ENCODE measurements at places on chromosomes 13 and 19. TPM values are rescaled to one million over a fixed set of nuclear protein-coding genes. Genes with fewer than 3 reads are reported as not detected.

CYP4F12 gene
- total RNA-seq: 4.4 TPM

ACER1 gene
- not detected for total RNA-seq

DMKN gene
- 150 TPM for total RNA-seq

ZNF121 gene
- 40.3 TPM for total RNA-seq

FCGBP gene
- 51.7 TPM for total RNA-seq

PEAK3 gene
- 2.1 TPM for total RNA-seq

APOC4 gene
- total RNA-seq: not detected

GRCh38 chr13:44340508-44340907 lies 33.1 kb upstream of the SERP2 start:
- DNase-seq: no peak
- no peaks in the 10 kb centered on the region for H3K36me3 ChIP-seq

GRCh38 chr13:47168066-47168465 lies 271.2 kb upstream of the HTR2A start:
- DNase-seq: no peak
- no peak overlapping the region for H3K27ac ChIP-seq
- no peaks in the 10 kb centered on the region for H3K4me1 ChIP-seq
- no peaks in the 10 kb centered on the region for H3K36me3 ChIP-seq
- no peak overlapping the region for H3K4me3 ChIP-seq

DNA sequence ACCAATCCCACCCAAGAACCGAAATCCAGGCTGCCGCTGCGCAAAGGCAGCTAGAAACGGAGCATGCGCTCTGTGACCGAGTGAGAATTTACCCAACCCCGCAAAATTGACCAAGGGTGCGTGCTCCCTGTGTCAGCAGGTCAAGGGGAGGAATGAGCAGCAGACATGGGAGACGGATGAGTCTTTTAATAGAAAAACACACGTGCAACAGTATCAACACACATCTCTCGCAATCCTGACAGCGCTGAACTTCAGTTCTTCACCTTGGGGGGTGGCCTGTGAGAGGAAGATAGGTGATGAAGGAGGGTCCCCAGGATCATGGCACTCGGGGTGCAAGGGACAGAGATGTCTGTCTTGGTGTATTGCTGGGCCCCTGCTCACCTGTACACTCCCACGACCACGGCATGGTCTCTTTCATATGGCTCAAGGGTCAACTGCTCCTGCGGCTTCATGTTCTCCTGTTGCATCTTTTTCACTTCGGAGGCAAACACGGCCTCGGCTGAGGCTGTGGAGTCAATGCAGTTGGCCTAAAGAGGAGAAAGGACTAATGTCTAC lies 402 bp upstream of the DYRK1B start:
- H3K36me3 ChIP-seq: peaks cover 49% of the 10 kb centered on the region
- no peaks in the 10 kb centered on the region for H3K27me3 ChIP-seq
- peak; percentile 51 for DNase-seq
- H3K4me1 ChIP-seq: peaks cover 13% of the 10 kb centered on the region
- peak overlapping the region; percentile 62 for H3K4me3 ChIP-seq

DNA sequence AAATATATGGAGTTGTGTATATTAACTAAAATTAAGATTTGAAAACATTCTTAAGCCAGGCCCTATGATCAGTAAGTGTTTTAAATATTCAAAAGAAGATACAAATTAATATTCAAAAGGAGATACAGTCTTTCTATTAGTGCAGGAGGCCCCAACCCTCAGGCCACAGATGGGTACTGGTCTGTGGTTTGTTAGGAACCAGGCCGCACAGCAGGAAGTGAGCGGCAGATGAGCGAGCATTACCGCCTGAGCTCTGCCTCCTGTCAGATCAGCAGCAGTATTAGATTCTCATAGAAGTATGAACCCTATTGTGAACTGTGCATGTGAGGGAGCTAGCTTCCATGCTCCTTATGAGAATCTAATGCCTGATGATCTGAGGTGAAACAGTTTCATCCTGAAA lies 232.9 kb downstream of the FOXO1 start:
- no peak for DNase-seq
- no peak overlapping the region for H3K27ac ChIP-seq
- H3K36me3 ChIP-seq: no peaks in the 10 kb centered on the region
- H3K4me1 ChIP-seq: peaks cover 3% of the 10 kb centered on the region
- no peak overlapping the region for H3K4me3 ChIP-seq
- no peaks in the 10 kb centered on the region for H3K27me3 ChIP-seq

DNA sequence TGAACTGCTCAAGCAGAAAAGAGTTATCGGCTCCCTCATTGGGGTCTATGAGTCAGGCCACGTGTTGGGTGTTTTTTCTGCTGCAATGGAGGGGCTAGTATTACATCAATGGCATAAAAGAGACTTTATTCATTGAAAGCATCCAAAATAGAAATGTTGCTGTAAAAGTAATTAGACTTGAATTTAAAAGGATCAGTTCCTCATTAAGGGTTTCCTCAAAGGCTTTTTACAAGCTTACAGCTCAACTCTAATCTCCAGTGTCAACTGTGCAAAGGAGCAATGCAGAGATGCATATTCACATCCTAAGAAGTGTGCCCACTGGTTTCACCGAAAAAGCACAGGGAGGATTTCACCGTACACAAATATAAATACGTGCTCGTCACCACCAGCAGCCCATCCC lies 300.3 kb downstream of the FOXO1 start:
- no peaks in the 10 kb centered on the region for H3K36me3 ChIP-seq
- DNase-seq: no peak
- H3K27me3 ChIP-seq: no peaks in the 10 kb centered on the region
- no peak overlapping the region for H3K4me3 ChIP-seq

DNA sequence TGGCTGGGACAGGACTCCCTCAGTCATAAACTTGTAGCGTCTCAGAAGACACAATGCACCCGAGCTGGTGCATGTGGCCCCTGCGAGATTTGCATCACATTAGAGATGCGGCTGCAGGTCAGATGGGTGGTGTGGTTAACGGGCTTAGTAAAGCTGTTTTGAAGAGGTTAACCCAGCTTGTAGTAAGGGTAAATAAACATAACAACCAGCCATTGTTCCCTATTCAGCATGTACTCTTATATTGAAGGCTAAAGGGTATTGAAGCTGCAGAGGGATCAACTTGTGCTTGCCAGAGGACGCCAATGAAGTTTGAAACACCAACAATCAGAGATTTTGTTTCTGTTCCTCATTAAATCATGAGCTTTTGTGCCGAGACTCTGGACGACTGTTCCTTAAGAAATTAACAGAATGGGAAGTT lies 79.4 kb downstream of the ZIC5 start:
- no peak for DNase-seq
- H3K27me3 ChIP-seq: peaks cover 20% of the 10 kb centered on the region
- no peak overlapping the region for H3K4me3 ChIP-seq
- H3K36me3 ChIP-seq: no peaks in the 10 kb centered on the region
- no peak overlapping the region for H3K27ac ChIP-seq

DNA sequence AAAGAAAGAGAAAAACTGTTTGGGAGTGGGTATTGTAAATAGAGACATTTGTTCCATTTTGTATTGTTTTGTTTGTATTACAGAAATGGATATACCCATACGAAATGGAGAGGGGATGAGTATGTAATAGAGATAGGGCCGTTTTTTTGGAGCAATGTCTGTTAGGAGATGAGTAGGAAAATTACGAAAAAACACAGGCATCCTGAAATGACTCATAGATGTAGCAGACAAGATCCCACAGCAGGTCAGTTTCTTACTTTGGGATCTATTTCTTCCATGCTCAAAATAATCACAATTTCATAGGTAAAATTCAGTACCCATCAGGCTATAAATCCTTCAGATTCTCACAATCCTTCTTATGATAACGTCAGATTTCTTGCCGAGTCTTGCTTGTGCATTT lies 779.4 kb upstream of the SLITRK1 start:
- DNase-seq: no peak
- no peaks in the 10 kb centered on the region for H3K36me3 ChIP-seq
- H3K27me3 ChIP-seq: no peaks in the 10 kb centered on the region
- no peak overlapping the region for H3K4me3 ChIP-seq
- H3K4me1 ChIP-seq: no peaks in the 10 kb centered on the region
- no peak overlapping the region for H3K27ac ChIP-seq

GRCh38 chr19:54506079-54506478 lies 3.4 kb downstream of the LAIR2 start:
- no peaks in the 10 kb centered on the region for H3K36me3 ChIP-seq
- no peaks in the 10 kb centered on the region for H3K4me1 ChIP-seq
- no peak overlapping the region for H3K4me3 ChIP-seq

DNA sequence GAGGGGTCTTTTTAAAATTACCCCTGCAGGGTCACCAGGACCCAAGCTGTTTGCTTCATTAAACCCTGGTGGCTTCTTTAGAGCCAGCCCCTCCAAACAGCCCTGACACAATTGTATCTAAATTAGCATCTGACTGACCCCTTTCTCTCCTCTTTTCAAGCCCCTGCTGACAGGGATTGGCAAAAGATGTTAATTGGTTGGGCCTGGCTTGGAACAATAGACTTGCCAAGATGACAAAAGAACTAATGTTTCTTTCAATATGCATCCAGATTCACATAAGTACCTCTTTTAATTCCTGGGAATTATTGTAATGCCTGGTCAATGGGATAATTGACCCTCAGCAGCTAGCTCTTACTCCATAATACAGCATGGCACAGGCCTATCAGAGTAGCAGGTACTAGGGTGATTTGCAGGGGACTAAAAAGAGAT lies 140.8 kb downstream of the SHISA2 start:
- H3K4me3 ChIP-seq: no peak overlapping the region
- no peak for DNase-seq
- no peak overlapping the region for H3K27ac ChIP-seq
- H3K36me3 ChIP-seq: no peaks in the 10 kb centered on the region

GRCh38 chr19:10133596-10133995 lies 13.9 kb upstream of the EIF3G start:
- H3K27ac ChIP-seq: no peak overlapping the region
- H3K4me1 ChIP-seq: no peaks in the 10 kb centered on the region
- H3K27me3 ChIP-seq: no peaks in the 10 kb centered on the region
- no peak overlapping the region for H3K4me3 ChIP-seq
- DNase-seq: no peak
- peaks cover 20% of the 10 kb centered on the region for H3K36me3 ChIP-seq

DNA sequence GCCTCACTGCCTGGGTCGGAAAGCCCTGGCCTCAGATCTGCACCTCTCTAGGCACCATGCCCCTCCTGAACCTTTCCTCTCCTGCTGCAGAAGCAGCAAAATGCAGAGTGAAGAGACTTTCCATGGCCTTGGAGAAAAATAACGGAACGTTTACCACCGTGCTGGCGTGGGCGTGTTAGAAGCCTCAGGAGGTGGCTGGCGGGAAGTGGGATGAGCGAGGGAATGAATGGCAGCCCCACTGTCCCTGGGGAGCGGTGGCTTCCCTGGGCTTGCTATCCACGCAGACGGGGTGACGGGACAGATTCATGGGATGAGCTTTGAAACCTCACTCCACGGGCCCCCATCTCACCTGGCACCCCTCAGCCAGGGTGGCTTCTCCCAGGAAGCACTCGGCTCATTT lies 4.3 kb downstream of the TEX29 start:
- H3K4me3 ChIP-seq: no peak overlapping the region
- H3K4me1 ChIP-seq: no peaks in the 10 kb centered on the region
- no peak overlapping the region for H3K27ac ChIP-seq
- H3K36me3 ChIP-seq: no peaks in the 10 kb centered on the region

DNA sequence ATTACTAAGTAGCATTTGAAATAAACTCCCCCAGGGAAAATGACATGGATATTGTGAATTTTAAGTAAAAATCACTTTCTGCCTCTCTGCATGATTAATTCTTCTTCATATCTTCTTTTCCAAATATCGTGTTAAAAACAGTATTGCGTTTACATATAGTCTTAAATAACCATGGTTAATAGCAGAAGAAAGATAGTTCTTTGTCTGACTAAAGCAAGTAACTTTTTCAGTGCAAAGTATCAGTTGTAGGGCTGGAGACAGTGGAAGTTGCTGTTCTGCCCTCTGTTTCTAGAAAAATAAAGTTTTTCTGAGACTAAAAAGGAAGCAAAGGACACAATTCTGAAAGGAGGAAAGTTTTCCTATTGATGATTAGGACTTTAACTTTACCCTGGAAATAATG lies 330.2 kb downstream of the NDFIP2 start:
- H3K4me3 ChIP-seq: no peak overlapping the region
- H3K4me1 ChIP-seq: no peaks in the 10 kb centered on the region
- no peak overlapping the region for H3K27ac ChIP-seq
- DNase-seq: no peak
- H3K27me3 ChIP-seq: no peaks in the 10 kb centered on the region
- H3K36me3 ChIP-seq: no peaks in the 10 kb centered on the region

GRCh38 chr13:41995946-41996345 lies 35.0 kb upstream of the VWA8 start:
- no peaks in the 10 kb centered on the region for H3K36me3 ChIP-seq
- H3K4me1 ChIP-seq: no peaks in the 10 kb centered on the region
- no peak for DNase-seq

GRCh38 chr13:52061587-52061986 lies 37.1 kb downstream of the UTP14C start:
- no peaks in the 10 kb centered on the region for H3K27me3 ChIP-seq
- DNase-seq: no peak
- no peaks in the 10 kb centered on the region for H3K4me1 ChIP-seq
- no peak overlapping the region for H3K4me3 ChIP-seq

Data from kidney (tissue), 22 donors.